ENCODE measurements at places on chromosomes 7 and 10. TPM values are rescaled to one million over a fixed set of nuclear protein-coding genes. Genes with fewer than 3 reads are reported as not detected.

INSYN2A gene
- polyA plus RNA-seq: 0.22 TPM

PDE6C gene
- not detected for polyA plus RNA-seq

PPP1R9A gene
- 13.3 TPM for polyA plus RNA-seq

MCU gene
- polyA plus RNA-seq: 43.3 TPM

RBM20 gene
- polyA plus RNA-seq: not detected

CLEC5A gene
- polyA plus RNA-seq: 0.09 TPM

DNA sequence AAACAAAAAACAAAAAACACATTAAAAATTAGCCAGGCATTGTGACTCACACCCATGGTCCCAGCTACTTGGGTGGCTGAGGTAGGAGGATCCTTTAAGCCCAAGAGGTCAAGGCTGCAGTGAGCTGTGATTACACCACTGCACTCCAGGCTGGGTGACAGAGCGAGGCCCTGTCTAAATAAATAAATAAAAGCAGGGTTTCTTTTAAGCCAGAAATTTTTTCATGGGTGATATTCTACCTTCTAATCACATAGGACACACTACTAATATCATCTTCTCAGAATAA lies 14.2 kb upstream of the SVIL start:
- DNase-seq: no peak

- no peak for DNase-seq
Observed at GRCh38 chr10:70540089-70540788, 61.7 kb downstream of the PALD1 start.

DNA sequence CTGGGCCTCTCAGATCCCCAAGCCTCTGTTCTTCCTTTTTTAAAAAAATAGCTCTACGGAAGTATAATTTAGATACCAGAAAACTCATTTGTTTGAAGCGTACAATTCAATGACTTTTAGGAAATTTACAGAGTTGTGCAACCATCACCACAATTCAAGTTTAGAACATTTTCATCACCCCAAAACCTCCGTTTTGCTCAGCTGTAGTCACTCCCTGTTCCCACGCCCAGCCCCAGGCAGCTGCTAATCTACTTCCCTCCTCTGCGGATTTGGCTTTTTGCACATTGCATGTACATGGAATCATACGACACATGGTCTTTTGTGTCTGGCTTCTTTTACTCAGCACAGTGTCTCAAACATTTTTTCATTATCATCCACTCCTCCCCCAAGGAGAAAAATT lies 229.2 kb downstream of the TCF7L2 start:
- DNase-seq: no peak

DNA sequence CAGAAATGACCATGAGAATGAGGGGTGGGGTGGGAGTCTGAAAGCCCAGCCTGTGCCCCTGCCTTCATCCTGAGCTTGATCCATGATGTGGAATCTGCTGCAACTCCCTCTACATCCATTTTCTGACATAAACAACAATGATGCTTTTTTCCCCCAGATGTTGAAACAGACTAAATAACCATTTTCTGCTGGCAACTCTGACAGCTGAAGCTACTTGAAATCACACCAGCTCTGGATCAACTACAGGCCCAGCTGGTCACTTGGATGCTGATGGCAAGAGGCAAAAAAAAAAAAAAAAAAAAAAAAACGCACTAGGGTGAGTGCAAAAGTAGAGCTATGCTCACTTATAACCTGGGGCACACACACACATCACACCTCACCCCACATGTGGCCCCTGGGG lies 74.2 kb downstream of the FAM107B start:
- no peak for DNase-seq

DNA sequence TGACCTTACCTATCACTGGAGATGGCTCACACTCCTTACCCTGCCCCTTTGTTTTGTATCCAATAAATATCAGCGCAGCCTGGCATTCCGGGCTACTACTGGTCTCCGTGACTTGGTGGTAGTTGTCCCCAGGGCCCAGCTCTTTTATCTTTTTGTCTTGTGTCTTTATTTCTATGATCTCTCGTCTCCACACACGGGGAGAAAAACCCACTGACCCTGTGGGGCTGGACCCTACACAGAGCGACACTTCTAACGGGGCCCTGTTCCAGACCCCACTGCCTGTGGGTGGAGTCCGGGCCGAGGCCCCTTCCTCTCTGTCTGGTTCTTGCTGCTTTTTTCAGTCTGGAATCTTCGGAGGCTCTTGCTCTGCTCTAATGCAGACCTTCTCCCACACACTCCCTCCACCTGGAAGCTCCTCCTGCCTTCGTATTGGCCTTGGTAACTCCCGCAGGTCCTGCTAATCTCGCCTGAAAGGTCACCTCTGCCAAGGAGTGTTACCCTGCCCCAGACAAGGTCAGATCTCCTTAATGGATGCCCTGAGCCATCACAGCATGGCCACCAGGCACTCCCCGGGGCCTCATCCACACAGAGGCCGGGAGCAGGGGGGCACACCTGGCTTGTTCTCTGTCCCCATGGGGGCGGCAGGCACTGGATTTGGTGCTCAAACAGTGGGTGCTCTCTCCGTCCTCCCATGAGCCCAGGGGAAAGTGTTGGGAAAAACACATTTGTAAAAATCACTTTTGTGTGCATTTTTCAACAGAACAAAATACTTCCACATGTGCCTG lies 531.7 kb downstream of the PTPRN2 start:
- no peak for DNase-seq

- DNase-seq: no peak
Observed at GRCh38 chr7:149282331-149282655, 20.3 kb downstream of the ZNF783 start.

DNA sequence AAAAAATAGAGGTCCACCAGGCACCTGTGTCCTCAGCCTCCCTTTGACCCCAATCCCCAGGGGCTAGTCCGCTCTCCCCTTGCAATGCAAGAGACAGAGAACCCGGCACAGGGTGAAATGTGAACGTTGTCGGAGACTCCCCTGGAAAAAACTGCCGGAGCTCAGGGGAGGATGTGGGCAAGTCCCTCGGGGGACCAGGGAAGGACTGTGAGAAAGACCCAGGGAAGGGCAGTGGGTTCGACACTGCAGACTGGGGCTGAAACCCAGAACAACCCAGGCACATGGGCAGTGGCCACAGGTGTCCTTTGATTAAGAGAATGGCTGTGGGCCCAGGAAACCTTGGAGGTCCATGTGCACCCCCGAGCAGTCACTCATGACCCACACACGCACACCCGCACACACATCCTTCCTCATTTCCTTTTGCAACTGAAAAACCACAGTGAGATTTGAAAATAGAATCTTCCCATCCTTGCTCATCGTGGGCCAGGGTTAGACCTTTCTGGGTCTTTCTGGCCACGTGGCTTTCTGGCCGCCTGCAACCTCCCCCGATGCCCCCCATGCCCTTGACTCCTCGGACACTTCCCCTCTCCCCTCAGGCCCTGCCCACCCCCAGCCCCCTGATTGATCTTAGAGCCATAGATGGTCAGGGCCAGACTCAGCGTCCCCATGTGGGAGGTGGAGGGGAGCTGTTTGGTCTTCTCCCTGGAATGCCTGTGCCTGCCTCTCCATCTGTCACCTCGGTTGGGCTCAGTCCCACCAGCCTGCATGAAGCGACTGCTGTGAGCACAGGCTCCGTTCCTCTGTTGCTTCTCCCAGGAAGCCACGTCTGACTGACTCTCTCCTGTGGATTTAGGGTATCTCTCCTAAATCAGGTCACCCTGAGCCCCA lies 7.9 kb downstream of the LAT2 start:
- no peak for DNase-seq

DNA sequence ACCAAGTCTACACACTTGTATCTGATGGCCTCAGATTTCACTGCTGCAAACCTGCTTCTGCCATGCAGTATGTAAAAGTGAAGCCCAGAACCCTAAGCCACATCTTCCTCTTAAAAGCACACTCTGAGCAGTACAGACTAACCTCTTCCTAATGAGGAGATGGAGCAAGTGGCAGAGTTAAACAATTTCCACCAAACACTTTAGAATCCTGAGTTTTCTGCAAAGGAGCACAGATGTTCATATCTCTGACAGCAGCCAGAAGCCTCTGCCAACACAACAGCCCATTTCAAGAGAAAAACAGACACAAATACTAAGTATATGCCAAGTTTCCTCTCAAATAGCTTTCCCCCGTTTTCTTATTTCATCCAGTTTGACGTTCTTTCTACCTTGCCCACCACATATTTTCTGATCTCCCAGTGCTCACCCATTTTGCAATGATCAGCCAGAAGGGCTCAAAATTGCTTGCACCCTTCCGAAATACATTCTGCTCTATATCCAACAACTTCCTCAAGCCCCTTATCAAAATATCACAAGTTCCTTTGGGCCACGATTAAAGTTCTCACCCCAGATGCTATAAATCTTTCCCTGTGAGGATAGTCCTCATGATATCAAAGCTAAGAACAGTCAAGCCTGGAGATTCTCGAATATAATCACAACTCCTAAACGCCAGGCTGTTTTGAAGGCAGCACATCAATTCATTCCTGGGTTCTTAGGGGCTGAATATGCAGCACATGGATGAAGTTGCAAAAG lies 27.5 kb downstream of the ELMO1 start:
- no peak for DNase-seq
